ENCODE measurements at places on chromosomes 11 and 22.
A peak's percentile ranks its signal among the peaks of the same experiment; 100 is the strongest.

GRCh38 chr11:12276356-12276755 lies 101.0 kb upstream of the PARVA start:
- DNase-seq = no peak

GRCh38 chr22:40210818-40211217 lies 33.1 kb downstream of the TNRC6B start:
- no peak for DNase-seq

GRCh38 chr11:6351782-6352382 lies 31.6 kb upstream of the CAVIN3 start:
- no peak for DNase-seq

DNA sequence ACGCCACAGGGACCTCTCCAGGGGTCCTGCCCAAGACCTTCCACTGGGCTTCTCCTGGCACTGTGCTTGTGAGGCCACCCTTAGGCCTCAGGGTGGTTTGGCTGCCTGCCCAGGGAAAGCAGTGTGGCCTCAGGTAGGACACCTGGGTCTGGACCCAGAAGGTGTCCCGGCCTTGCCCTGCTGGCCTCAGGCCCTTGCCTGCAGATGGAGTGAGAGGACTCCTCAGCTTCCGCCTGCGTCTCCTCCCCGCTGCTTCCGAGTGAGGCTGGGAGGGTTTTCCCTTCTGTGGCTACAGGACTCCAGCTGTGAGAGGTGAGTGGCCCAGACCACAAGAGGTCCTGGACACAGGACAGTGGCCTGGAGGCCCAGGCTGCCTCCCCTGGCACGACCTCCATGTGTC lies 60.4 kb downstream of the WNT7B start:
- no peak for DNase-seq

GRCh38 chr11:103929170-103929903 lies 107.1 kb upstream of the DDI1 start:
- no peak for DNase-seq

GRCh38 chr11:101949680-101950220 lies 33.4 kb upstream of the ANGPTL5 start:
- DNase-seq = no peak

GRCh38 chr11:93773045-93773477 lies 11.0 kb upstream of the MED17 start:
- DNase-seq = no peak

DNA sequence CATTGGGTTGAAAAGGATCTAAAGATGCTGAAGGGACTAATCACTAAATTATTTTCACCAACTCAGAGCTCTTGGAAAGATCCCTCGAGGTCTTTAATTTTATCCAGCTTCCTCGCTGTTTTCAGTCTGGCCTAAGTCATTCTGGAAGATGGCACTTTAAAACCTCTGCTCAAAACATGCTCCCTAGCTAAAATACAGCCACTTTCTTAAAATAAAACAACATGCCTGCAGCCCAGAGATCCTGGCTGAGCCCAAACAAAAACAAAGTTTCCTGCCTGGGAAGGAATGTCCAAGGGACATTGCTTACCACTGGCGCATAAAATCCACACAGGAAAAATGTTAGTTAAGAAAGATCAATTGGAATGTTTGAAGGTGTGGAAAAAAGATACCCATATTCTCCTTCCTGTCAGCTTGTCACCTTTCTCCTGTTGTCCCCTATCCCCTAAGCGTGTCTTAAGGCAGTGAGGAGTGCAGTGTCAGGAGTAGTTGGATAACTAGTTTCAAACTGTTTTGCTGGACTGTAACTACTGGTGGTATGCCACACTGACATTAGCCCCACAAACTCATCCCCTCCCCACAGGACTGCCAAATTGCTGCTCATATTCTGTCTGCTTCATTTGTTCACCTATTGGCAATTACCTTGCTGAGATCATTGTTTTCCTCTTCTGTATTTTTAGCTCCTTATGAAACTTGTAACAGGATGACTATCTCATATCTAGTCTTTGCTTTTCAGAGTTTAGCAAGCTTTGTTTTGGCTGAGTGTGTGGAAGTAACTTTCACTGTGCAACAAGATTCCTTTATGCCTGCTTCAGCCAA lies 108.3 kb upstream of the SESN3 start:
- DNase-seq = no peak

GRCh38 chr22:36691488-36691887 lies 12.1 kb downstream of the CACNG2 start:
- DNase-seq = no peak

DNA sequence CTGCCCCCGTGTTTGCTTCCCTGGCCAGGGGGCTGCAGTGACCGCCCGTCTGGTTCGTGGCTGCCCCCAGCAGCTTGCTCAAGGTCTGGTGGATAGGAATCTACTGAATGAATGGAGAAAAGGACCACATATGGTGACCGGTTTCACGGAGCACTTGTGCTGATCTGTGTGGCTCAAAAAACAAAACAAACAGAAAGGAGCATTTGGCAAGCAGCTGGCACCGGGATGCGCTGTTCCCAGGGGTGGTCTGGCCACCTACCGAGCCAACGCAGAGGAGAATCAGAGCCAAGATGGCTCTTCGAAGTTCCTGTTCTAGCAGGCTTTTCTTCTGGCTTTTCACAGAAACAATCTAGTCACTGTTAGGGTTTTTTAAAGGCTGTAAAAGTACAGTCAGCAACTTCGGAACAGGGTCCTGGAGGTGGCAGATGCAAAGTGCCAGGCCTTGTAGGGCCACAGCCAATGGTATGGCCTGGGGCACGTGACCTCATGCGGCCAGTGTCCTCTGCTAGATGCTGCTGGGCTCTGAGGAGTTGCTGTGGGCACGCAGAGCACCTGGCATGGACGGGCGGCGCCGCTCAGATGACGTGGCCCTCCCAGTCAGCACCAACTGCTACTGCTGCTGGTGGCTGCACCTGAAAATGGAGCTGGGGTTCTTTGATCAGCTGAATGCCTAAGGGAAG lies 27.3 kb upstream of the PACSIN2 start:
- DNase-seq = no peak

GRCh38 chr11:99773646-99774045 lies 752.9 kb downstream of the CNTN5 start:
- no peak for DNase-seq

GRCh38 chr22:43996170-43996980 lies 27.7 kb upstream of the PARVB start:
- DNase-seq = no peak

- DNase-seq = no peak
Measured at GRCh38 chr22:49532869-49533802, 294.5 kb downstream of the BRD1 start.

DNA sequence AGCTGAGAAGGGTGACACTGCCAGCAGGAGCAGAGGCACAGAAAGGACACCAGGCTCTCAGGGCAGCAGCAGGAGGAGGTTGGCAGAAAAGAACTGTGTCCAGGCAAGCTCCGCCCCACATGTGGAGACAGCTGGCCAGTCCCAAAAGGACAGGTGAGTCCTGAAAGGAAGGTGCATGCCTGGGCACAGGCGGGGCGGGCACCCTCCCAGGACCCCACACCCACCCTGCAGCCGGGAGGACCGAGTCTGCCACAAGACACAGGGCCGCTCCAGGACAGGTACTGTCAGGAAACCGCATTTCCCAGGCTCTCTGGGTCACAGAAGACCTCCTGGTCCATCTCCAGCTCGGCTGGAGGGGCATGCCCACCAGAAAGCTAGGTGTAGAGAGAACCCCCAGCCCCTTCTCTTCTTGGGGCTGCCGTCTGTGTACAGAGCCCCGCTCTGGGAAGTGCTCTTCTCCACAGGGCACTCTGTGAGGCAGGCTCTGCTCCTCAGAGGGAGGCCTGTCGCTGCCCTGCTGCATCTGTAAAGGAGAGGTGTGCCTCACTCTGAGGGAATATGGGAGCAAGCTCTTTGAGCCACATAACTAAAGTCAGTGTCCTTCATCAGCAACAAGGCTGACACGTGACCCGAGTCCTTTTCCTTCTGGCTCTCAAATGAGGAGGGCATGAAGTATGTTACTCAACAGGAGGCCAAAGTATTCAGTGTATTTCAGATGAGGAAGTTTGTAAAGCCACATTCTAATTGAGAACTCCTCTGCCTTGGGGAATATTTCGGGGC lies 50.5 kb downstream of the CLTCL1 start:
- no peak for DNase-seq

- DNase-seq = no peak
Measured at GRCh38 chr11:45880772-45881570, 4.5 kb upstream of the MAPK8IP1 start.

DNA sequence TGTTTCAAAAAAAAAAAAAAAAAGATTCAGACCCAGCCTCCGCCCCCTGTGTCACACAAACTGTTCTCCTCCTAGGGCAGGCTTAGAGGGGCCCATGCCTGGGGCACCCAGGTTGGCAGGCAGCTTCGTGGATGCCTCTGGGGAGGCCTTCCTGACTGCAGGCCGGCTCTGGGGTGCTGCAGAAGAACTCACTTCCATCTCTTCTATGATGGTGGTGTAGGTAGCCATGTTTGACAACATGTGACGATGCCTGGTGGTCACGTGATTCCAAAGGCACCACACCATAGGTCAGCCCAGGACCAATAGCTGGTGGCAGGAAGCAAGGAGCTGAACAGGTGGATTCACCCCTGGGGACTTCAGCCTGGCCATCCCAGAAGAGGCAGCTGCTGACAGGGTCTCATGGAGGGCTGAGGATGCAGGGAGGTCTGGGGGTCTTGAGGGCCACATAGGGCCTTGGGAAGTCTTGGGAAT lies 24.1 kb upstream of the CELSR1 start:
- peak; percentile 63 for DNase-seq

DNA sequence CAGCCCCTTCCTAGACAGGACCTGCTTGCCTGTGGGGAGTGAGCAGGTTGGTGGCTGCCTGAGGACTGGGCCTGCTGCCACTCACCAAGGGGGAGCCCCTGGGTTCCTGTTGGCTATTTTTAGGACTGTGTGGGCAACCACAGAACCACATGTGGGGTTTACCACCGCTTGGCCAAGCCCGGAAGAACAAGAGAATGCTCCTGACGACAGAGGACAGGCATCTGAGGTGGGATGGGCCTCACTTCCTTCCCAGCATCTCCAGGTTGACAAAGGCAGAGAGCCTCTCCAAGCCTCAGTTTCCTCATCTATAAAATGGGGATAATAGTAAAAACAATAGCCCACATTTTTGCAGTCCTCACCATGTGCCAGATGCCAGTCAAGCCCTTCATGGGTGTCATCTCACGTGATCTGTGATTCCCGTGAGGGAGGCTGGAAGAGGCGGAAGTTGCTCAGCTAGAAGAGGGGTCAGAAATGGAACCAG lies 43.6 kb downstream of the LRRC32 start:
- DNase-seq = no peak

GRCh38 chr11:12045914-12046635 lies 37.6 kb upstream of the DKK3 start:
- DNase-seq = no peak

DNA sequence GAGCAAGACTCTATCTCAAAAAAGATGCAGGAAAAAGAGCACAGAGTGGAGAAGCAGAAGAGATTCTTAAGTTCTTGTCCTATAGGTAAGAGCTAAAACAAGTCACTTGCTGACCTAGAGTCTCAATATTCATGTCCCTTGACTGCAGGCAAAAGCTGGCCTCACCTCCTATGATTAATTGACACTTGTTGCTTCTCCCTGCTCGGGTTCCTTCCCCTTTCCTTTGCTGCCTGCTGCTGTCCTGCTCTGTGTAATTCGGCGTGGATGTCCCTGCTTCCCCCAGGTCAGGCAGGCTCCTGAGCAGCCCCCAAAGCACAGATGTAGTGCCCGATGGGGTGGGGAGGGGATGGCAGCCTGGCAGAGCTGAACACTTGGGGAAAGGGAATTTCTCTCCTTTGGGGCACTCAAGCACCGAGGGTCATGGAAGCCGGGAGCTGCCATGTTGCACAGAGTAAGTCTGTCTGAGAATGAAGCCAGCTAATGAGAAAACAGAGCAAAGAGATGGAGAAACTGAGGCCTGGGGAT lies 60.8 kb upstream of the NUP50 start:
- no peak for DNase-seq

DNA sequence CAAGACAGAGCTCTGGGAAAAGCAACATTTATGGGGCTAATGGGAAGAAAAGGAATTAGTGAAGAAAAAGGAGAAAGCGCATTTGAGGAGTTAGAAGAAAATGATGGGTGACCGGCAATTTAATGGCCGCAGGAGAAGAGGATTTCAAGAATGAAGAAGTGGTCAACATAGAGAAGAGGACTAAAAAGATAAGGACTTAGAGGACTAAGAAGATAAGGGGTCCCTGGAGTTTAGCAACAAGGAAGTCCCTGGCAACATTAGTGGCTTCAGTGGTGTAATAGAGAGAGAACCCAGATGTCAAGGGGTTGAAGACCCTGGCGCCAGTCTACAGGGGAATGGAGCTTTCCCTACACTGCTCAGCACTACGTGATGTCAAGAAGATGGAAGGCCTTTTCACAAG lies 32.3 kb downstream of the WEE1 start:
- no peak for DNase-seq

DNA sequence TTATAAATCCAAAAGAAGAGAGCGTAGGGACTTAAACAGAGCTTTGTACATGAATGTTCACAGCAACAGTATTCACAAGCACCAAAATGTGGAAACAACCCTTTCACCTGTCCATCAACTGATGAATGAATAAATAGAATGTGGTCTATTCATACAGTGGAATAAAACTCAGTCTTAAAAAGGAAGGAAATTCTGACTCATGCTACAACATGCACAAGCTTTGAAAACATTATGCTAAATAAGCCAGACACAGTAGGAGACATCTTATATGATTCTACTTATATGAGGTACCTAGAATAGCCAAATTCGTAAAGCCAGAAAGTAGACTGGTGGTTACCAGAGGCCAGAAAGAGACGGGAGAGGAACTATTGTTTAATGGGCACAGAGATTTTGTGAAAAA lies 74.3 kb downstream of the SHANK2 start:
- no peak for DNase-seq

DNA sequence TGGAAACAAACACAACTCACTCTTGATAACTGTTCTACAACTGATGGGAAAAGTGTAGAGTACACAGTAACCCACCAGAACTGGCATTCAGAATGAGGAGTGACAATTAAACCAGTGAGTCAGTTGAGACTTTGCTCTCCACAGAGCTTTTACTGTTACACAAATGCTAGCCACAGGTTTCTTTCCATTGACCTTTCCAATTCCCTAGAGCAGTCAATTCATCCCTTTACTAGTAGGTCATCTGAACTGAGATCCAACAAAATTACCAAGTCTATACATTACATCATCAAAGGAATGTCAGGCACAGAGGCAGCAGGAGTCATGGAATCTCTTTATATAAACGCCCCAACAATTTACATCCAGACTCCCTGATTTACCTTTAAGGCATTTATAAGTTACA lies 65.9 kb downstream of the PHF21A start:
- DNase-seq = no peak

Measured in NCI-H1930 (cell line).